AG04449 (cell line): ENCODE measurements at places on chromosomes 4 and X.

DNA sequence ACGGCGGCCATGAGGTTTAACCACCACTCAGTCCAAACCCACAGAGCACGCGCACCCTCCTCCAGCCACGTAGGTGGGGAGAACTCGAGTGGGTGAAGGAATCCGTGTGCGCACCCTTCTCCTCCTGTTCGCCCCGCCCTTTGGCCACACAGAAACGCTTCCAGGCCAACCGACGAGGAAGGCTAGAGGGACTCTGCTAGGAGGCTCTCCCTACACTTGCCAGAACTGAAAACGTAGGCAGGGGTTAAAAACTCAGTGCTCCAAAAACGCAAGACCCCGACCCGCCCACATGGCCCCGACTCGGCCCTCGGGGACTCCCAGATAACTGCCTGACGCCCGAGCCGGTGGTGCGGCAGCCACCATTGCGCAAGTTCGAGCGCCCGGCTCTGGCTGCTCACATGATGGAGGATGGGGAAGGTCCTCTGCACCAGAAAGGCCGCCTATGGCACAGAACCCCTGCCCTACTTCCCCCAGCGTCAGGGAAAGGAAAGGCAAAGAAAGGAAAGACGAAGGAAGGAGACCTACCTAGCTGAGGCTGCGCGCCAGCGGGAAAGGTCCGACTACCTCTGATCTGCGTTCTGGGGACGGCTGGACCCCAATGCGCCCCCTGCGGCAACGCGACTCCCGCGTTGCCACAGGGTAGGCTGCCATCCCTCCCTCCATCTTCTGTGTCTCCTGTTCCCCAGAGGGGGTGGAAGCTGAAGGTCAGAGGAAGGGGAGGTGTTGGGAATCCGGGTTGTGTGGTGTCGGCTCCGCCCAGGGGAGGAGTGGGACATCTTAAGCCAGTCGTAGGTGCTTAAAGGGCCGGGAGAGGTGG, 201.9 kb upstream of the AGTR2 start:
- DNase-seq, result no peak

- DNase-seq, result no peak
Measured at GRCh38 chr4:166078955-166079354, 205.9 kb downstream of the TLL1 start.

- no peak for DNase-seq
Measured at GRCh38 chr4:87116231-87116630, 104.2 kb downstream of the KLHL8 start.

- no peak for DNase-seq
Measured at GRCh38 chr4:82381661-82382296, 8.0 kb upstream of the HNRNPD start.

DNA sequence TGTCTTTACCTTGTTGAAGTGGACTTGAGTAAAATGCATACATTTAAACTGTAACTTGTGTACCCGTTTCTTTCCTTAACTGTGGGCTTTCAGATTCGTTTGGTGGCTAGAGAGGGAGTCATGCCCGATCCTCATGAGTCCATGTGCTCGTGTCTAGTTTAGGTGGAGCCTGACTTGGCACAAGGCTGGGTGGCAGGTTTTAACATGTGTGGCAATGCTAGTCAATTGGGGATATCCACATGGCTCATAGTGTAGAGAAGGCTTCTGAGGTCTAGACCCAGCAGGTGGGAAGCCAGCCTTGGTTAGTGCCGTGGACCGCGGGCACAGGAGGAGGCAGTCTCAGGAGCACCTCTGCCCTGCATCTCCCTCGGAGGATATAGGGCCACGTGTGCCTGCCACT, 48.5 kb upstream of the CLCN4 start:
- no peak for DNase-seq

DNA sequence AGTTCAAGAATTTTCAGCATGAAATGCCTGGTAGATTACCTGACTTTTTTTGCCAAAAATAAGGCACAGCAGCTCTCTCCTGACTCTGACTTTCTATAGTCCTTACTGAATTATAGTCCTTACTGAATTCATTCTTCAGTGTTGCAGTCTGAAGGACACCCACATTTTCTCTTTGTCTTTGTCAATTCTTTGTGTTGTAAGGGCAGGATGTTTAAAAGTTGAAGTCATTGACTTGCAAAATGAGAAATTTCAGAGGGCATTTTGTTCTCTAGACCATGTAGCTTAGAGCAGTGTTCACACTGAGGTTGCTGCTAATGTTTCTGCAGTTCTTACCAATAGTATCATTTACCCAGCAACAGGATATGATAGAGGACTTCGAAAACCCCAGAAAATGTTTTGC, 168.0 kb downstream of the SOWAHB start:
- DNase-seq, result no peak

GRCh38 chrX:153948002-153948466, 3.6 kb upstream of the RENBP start:
- DNase-seq, result no peak

DNA sequence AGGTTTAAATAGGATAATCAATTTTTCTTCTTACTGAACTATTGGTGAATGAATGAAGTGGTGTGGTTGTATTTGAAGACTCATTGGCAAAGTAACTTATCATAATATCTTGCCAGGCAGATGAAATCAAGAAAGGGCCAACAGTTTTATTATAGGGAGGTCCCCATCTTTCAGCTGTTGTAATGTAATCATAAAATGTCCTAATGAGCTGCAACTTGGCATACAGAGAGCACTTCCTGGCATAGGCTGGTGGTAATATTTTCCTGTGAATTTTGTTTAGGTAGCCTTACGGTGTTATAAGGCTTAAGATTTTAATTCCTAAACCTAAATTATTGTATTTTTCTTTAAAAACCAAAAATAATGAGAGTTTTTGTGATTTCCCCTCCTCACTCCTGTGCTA, 17.5 kb downstream of the FHIP1A start:
- no peak for DNase-seq

GRCh38 chrX:45765281-45765680, 564.6 kb upstream of the DIPK2B start:
- DNase-seq, result no peak

DNA sequence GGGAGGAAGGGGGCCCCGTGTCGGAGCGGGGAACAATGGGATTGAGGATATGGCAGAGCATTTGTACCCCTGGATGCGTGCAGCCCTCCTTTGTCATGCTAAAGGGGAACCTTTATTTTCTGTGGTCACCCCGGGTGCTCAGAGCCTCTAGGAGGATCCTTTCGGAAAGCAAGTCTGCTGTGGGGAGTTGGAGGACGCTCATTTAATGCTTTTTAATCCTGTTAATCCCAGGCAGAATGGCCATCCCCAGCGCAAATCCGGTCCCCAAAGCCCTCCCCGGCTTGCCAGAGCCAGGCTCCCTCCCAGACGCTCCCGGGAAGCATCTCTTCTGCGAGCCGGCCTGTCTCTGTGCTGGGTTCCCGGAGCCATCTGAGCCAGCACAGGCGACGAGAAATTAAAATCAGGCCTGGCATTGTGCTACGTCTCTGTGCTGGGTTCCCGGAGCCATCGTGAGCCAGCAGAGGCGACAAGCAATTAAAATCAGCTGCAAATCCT, 113.2 kb upstream of the PPP2R3B start:
- no peak for DNase-seq

- DNase-seq, result no peak
Measured at GRCh38 chrX:115449742-115450141, 111.2 kb upstream of the PLS3 start.

DNA sequence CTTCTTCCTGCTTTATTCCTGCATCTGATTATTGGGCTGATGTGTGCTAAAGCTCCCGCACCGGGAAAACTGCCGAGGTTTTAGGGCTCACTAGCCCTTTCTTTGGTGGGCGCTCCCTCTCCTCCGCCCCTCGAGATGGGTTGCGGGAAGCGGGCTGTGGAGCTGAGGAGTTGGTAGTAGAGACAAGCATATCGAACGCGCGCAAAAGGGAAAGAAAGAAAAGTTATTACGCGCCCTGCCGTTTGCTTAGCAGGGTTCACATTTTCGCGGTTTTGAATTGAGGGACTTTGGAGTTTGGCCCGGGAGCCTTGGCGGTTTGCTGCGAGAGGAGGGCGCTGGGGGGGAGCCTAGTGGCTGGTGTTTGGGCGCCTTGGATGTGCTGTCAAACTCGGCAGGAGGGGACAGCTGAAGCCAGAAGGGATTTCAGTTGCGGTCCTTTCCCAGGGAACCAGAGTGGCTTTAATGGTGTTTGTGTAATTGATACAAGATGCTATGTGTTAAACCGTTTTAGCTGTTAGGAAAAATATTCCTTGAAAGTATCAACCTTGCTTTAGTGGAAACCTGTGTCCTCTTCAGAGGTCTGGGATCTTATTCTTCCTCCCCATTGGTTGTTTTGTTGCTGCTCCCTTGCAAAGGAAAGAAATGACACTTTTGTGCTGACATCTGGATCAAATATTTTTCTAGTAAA, 1.1 kb downstream of the GAB1 start:
- no peak for DNase-seq

DNA sequence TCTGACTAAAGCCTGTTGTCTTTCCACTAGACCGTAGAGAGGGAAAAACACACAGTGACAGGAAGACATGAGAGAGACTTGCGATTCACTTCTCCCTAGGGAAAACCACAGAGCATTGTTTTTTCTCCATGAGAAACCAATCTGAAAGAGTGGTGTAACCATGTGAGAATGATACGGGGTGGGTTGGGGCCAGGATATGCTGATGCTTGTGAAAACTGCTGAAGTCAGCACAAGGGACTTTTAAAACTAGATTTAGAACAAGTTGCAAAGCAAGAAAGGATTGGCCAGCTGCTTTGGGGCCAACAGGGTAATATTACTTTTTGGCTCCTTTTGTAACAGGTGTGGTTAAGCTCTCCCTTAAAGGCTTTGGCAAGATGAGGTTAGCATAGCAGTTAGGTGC, 66.1 kb downstream of the NHSL2 start:
- DNase-seq, result no peak

- no peak for DNase-seq
Measured at GRCh38 chrX:41946989-41947612, 23.7 kb upstream of the CASK start.

- no peak for DNase-seq
Measured at GRCh38 chrX:40012868-40013265, 84.9 kb downstream of the BCOR start.

- DNase-seq, result no peak
Measured at GRCh38 chr4:108053251-108053711, 63.6 kb downstream of the HADH start.

GRCh38 chrX:105265093-105265492, 44.6 kb upstream of the TEX13A start:
- DNase-seq, result no peak
